ENCODE measurements at places on chromosomes 13 and 19.

- DNase-seq = no peak
Observed at GRCh38 chr13:28623782-28624706, 34.9 kb upstream of the POMP start.

DNA sequence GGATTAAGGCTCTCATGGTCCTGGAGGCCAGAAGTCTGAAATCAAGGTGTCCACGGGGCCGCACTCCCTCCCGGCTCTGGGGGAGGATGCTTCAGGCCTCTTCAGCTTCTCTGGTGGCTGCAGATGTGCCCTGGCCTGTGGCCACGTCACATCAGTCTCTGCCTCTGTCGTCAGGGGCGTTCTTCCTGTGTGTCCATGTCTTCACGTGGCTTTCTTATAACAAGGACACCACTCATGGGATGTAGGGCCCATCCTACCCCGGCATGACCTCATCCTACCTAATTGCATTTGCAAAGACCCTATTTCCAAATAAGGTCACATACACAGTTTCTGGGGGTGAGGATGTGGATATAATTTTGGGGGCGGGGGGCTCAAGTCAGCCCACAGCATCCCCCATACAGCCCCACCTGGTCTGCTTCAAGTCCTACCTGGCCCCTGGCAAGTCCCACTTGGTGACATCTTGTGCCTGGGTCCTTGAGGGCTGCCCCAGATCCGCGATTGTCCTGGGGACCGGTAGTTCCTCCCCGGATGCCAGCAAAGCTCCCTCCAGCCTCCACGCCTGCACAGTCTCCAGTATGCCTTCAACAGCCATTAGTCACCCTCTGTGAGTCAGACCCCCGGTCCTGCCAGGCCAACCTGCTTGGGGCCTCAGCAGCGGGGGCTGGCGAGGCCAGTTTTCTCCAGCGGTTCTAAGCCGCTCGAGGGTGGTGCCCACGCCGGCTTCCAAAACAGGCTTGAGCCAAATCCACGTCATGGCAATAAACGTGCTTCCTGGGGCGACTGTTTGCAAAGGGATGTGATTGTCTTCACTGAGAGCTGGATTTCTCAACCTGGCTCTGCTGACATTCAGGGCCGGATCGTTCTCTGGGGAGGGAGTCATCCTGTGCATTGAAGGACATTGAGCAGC is 32.2 kb downstream of the MYO9B start:
- DNase-seq = no peak

- DNase-seq = no peak
Observed at GRCh38 chr19:6238643-6239281, 41.0 kb downstream of the MLLT1 start.

GRCh38 chr19:9061879-9062278 is 25.0 kb upstream of the OR1M1 start:
- no peak for DNase-seq

DNA sequence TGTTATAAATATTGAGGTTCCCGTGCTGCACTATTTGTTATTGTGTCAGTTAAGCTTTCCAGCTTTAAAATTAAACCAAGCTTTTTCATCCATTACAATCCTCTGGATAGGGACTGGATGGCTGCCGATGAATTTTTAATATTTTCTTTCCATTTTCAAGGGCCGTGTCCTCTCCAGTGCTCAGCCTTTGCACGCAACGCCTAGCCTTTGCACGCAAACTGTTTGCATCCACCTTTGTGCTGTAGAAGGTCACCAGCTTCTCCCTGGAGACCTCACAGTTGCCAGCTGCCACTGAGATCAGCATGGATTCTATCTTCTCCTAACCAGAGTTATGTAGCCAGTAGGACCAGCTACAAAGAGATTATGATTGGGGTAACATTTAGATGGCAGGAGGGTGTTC is 240.5 kb downstream of the SLC7A1 start:
- DNase-seq = no peak

DNA sequence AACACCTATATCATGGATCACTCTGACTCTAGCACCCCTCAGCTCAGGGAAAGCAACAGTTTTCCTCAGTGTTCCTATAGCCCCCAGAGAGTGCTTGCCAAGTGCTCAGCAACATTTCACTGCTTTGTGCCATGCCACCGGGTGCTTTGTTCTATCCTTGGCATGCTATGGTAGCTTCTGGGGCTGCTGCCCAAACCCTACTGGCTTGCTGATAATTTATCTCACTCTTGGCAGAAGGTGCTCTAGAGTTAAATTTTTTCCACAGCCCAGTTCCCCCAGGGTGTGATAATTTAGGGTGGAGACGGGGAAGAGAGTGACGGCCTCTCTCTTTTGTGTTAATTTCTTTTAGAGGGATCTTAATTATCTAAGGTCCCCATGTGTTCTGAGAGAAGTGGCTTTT is 12.6 kb upstream of the CSNK1A1L start:
- DNase-seq = no peak

GRCh38 chr13:24056616-24057137 is 103.8 kb upstream of the SPATA13 start:
- DNase-seq = no peak

- DNase-seq = no peak
Observed at GRCh38 chr13:85661675-85662074, 137.5 kb downstream of the SLITRK6 start.

GRCh38 chr13:44306371-44307192 is 67.0 kb upstream of the SERP2 start:
- no peak for DNase-seq

GRCh38 chr19:13098277-13099072 is 4.2 kb downstream of the LYL1 start:
- no peak for DNase-seq

DNA sequence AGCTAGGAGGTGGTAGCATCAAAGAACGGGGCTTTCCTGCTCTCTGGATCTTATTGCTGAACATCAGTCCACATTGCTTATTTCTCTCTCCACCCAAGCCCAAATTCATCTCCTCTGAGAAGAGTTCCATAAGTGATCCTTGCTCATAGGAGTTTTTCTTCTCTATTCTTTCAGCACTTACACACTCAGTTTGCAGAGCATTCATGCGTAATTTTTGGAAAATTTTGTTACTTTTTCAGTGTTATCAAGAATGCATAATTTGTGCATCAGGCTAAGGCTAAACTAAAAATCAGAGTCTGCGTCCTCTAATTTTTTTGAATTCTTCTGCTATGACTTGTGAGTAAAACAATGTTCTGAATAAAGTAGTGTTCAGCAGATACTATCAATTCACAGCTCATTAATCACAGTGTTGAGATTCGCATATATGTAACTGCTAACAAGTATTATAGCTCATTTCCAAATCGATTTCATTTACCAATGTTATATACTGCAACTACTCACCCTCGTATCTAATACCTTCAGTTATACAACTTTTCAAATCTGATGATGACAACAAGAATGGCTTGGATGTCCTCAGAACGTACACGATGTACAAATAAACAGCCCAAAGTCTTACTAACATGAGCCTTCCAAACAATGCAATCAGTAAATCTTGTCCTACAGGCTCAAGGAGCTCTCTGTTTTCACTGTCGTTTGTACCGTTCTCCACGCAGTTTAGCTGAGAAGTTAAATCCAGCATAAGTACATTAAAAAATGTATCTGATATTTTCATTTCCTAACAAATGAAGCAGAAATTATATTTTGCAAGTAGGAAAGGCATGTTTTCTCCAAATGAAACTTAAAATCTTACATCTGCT is 36.4 kb upstream of the STARD13 start:
- DNase-seq = no peak

- no peak for DNase-seq
Observed at GRCh38 chr13:109699628-109700071, 86.7 kb downstream of the IRS2 start.

GRCh38 chr13:113978741-113979481 is 5.0 kb upstream of the C13orf46 start:
- DNase-seq = no peak

GRCh38 chr19:18291019-18291524 is 9.7 kb upstream of the JUND start:
- no peak for DNase-seq

DNA sequence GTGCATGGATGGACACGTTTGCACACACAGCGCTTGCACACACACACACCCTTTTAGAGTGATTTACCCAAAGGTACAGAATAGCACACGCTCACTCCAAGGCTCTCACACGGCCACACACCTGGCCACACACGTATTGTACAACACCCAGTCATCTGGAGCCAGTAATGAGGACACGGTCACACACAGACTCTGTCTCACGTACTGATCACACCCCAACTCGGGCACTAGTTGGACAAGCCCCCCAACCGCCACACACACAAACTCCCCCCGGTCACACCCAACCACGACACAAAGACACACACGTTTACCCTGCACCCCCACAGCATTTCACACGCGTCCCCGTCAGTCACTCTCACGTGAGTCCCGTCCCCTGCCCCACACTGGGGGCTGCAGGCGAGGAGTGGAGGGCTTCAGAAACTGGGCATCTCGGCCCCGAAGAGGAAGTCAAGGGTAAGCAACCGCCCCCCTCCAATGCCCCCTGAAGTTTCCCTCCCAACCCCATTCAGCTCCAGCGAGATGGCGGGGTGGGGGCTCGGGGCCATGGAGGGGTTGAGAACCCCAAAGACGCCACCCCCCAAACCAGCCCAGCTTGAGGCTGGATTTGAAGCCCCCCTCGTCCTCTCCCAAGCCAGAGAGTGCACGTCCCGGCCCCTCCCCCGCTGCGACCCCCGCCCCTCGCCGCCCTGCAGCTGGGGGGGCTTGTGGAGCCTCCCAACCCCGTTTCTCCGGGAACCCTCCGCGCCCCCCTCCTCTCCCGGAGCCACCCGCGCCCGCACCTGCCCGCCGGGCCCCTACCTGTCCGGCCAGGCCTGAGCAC is 599 bp downstream of the OLFM2 start:
- no peak for DNase-seq

- no peak for DNase-seq
Observed at GRCh38 chr13:79846386-79846785, 365.4 kb downstream of the NDFIP2 start.

- no peak for DNase-seq
Observed at GRCh38 chr13:108963276-108963810, 333.9 kb downstream of the MYO16 start.

DNA sequence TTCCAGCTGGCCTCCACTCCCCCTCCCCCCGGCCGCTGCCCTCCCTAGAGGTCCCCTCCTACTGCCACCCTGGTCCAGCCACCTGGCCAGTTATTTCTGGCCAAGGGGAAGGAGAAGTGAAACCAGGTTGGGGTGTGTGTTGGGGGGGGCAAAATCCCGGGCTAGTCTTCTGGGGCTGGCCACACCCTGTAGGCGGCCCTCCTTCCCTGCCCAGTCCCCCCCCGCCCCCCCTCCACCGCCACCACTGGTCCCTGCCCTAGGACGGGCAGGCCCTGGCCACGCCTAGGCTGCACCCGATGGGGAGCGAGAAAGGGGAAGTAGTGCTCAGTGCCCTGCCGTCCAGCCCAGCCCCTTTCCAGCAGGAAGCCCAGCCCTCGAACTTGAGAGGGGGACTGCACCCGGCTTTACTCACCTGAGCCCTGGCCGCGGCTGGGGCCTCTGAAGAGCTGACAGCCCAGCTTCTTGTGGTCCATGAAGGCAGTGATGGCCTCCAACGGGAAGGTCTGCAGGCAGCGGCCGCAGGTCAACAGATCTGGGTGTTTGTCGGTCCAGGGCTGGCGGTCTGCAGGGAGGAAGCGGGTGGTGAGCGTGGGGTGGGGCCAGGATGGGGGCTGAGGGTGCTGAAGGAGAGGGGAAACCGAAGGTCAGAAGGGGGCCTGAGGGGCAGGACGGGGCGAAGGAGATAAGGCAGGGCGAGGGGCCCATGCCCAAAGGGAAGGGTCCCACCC is 813 bp downstream of the ZNF296 start:
- DNase-seq = no peak

GRCh38 chr19:6021878-6022569 is 44.1 kb upstream of the RANBP3 start:
- DNase-seq = peak; percentile 54

DNA sequence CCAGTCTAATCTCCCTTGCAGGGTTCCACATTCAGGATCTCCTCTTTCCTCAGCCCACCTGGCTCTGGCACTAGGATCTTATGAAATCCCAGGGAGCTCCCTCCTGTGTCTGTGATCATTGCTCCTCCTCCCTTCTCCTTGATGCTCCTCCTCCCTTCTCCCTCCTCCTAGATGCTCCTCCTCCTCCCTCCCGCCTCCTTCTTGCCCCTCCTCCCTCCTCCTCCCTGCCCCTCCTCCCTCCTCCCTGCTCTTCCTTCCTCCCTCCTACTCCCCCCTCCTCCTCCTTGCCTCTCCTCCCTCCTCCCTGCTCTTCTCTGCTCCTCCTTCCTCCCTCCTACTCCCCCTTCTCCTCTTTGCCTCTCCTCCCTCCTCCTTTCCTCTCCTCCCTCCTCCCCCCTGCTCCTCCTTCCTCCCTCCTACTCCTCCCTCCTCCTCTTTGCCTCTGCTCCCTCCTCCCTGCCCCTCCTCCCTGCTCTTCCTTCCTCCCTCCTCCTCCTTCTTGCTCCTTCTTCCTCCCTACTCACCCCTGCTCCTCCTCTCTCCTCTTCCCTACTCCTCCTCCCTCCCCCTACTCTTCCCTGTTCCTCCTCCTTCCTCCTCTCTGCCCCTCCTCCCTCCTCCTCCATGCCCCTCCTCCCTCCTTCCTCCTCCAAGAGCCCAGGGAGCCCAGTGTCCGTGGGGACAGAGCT is 14.9 kb upstream of the ZBTB7A start:
- no peak for DNase-seq

DNA sequence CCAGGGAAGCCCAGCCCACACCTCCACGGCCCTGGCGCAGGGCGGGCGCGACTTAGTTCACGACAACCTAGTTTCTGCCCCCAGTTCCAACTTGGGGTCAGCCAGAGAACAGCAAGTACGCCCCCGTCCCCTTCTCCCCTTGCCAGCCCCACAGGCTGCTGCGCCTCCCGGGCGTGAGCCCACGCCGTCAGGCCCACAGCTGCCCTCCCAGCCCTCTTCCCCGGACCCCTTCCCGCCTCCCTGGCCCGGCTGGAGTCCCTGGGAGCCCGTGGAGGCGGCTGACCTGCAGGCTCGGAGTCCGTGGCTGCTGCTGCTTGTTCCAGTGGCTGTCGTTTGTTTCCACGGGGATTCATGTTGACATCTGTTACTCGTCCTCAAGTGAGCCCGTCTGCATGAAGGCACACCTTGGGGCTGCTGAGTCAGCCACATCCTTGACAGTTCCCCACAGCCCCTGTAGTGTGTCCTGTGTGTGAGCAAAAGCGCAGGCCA is 86.0 kb downstream of the ATP11A start:
- no peak for DNase-seq

GRCh38 chr13:38017320-38017719 is 147.7 kb upstream of the TRPC4 start:
- DNase-seq = no peak

GRCh38 chr19:748274-748598 is 2.7 kb upstream of the MISP start:
- DNase-seq = no peak

DNA sequence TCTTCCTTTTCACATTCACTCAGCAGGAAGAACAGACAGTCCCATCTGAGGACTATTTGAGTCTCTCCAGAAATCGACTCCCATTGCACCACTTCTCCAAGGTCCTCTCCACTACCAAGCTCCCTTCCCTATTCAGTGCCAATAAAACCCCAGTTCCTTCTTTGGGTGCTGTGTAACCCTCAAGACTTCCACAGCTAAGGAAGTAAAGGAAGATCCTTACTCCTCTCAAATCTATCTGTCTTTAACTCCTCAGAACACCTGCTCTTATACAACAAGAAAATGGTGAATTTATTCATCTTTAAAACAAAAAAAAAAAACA is 29.2 kb upstream of the TM9SF2 start:
- DNase-seq = no peak

GRCh38 chr13:25186187-25186586 is 14.1 kb upstream of the AMER2 start:
- no peak for DNase-seq

- no peak for DNase-seq
Observed at GRCh38 chr19:28606269-28607032, 606.5 kb downstream of the UQCRFS1 start.

- DNase-seq = no peak
Observed at GRCh38 chr13:110240943-110241342, 66.0 kb downstream of the COL4A1 start.

GRCh38 chr13:91347996-91348905 is 764 bp downstream of the MIR17HG start:
- peak; percentile 51 for DNase-seq
